Fibroblast of villous mesenchyme (primary cell): ENCODE measurements at places on chromosomes 12 and 14. TPM values are rescaled to one million over a fixed set of nuclear protein-coding genes. Genes with fewer than 3 reads are reported as not detected.

The ADCY4 gene
- total RNA-seq: 4.2 and 18.1 TPM in 2 replicates

The OR4E2 gene
- total RNA-seq: not detected in 2 replicates

The LRRK2 gene
- total RNA-seq: 1.3 and 1.6 TPM in 2 replicates

The CDKL1 gene
- total RNA-seq: 8.7 and 12.1 TPM in 2 replicates

The SLC25A21 gene
- total RNA-seq: 0.97 and 1.3 TPM in 2 replicates

The SCNN1A gene
- under 0.01 and 0.32 TPM in 2 replicates for total RNA-seq

The DEPDC4 gene
- 0.64 and 1.7 TPM in 2 replicates for total RNA-seq

The ETFBKMT gene
- total RNA-seq: 2.3 and 2.6 TPM in 2 replicates

The CHD8 gene
- total RNA-seq: 59.3 and 85.1 TPM in 2 replicates

The KRT86 gene
- total RNA-seq: under 0.01 TPM in 1 of 2 replicates, not detected in the other

The PTPRB gene
- 0.43 and 0.97 TPM in 2 replicates for total RNA-seq

The PAH gene
- not detected in 2 replicates for total RNA-seq

The VPS33A gene
- 19.0 and 23.7 TPM in 2 replicates for total RNA-seq

The TRPV4 gene
- total RNA-seq: 0.43 and 0.97 TPM in 2 replicates

The ENDOU gene
- total RNA-seq: not detected in 2 replicates

The TAS2R9 gene
- total RNA-seq: not detected in 2 replicates

The ST8SIA1 gene
- 0.43 and 1.3 TPM in 2 replicates for total RNA-seq

The C1S gene
- 127 and 146 TPM in 2 replicates for total RNA-seq

The MMP17 gene
- total RNA-seq: 8.6 and 13.9 TPM in 2 replicates

The RHOJ gene
- total RNA-seq: 0.43 and 4.8 TPM in 2 replicates

The SDS gene
- not detected in 2 replicates for total RNA-seq

The NRXN3 gene
- 5.5 and 7.3 TPM in 2 replicates for total RNA-seq

The TMPRSS12 gene
- under 0.01 TPM in 1 of 2 replicates, not detected in the other for total RNA-seq

The TAS2R13 gene
- total RNA-seq: 3.0 and 3.9 TPM in 2 replicates
